Left kidney (tissue), 8 donors: ENCODE measurements at places on chromosomes 12 and 14. TPM values are rescaled to one million over a fixed set of nuclear protein-coding genes. Genes with fewer than 3 reads are reported as not detected.

GRCh38 chr14:35355981-35356841 lies 48.3 kb downstream of the NFKBIA start:
- no peak for DNase-seq

- peak; percentile 4 for DNase-seq
Observed at GRCh38 chr12:131535779-131536178, 175.1 kb upstream of the SFSWAP start.

DNA sequence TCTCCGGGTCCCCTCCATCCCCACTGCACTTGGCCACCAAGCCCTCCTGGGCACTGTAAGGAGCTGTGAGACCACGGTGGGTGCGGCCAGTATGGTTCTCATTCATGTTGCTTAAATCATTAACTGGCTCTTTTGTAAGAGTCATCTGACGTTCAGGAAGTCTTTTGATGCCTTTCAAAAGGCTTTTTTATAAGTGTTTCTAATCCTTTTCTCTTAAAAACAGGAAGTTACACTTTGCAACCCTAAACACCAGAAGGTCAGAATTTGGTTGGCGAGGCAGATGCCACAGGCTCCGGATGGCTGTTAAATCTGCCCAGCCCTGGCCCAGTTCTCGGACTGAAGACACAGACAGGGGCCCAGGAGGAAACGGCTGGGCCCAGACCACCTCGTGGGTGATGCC lies 26.1 kb upstream of the DIO3 start:
- DNase-seq: no peak

DNA sequence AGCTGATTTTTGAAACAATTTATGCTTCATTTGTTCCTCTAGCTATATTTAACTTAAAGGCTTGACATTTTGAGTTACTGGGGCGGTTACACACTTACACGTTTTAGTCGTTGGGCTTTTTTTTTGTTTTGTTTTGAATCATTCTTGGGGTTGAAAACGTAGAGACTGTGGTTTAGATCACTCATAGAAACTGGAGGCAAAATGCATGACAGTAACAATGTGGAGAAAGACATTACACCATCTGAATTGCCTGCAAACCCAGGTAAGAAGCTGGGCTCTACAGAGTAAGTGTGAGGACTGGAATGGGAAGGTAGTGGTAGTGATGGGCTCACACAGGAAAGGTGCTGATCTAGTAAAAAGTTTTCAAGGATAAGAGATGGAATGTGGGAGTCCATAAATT lies at the start of gene CLEC2D:
TSS of gene CLEC2D (plus strand) at position 180 of the 400 bp plus-strand sequence. CDS start at position 202, 22 bp downstream.
- DNase-seq: no peak

GRCh38 chr14:105118646-105119407 lies 49.7 kb downstream of the JAG2 start:
- no peak for DNase-seq

- peak; percentile 68 for DNase-seq
Observed at GRCh38 chr12:121443193-121443870, 43.4 kb downstream of the RNF34 start.

DNA sequence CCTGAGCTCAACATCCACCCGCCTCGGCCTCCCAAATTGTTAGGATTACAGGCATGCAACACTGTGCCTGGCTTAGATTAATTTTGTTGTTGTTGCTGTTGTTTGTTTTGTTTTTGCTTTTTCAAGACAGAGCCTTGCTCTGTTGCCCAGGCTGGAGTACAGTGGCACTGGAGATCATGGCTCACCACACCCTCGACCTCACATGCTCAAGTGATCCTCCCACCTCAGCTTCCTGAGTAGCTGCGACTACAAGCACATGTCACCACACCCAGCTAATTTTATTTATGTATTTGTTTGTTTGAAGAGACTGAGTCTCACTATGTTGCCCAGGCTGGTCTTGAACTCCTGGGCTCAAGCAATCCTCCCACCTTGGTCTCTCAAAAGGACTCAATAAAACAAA lies 26.7 kb downstream of the CRY1 start:
- no peak for DNase-seq

DNA sequence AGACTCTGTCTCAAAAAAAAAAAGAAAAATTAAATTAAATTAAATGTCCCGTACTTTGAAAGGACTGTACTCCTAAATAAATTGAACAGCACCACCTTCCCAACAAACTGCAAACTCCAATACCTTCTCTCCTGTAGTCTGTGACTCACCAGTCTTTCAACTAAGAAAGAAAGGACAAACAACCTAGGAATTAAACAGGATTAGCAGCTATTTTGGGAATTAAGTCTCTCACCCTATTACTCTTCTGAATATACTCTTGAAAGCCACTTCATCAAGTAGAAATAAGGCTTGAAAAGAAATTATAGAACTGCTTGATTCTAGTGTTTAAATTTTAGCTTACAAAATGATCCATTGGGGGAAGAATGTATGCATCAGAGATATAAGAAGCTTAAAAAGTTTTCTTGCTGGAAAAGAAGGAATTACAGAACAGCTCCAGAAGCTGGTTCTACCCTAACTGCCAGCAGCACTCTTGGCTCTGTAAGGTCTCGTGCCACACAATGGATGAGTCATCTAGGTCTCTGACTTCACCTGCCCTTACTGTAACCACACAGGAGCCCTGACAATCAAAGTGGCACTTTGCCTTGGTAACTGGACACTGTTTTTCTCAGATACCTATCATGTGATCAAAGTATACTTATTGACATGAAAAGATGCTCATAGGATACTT lies 57.0 kb upstream of the CERS5 start:
- no peak for DNase-seq

IAPP gene
- polyA plus RNA-seq: not detected

KIF5A gene
- 0.42 TPM for polyA plus RNA-seq

TAS2R9 gene
- not detected for polyA plus RNA-seq

GZMB gene
- polyA plus RNA-seq: 0.55 TPM

DAO gene
- polyA plus RNA-seq: 0.58 TPM
